Activated CD8-positive, alpha-beta memory T cell treated with anti-CD3 and anti-CD28 coated beads for 36 hours (primary cell): ENCODE measurements at places on chromosomes 11 and 22. TPM values are rescaled to one million over a fixed set of nuclear protein-coding genes. Genes with fewer than 3 reads are reported as not detected.

The ST14 gene
- 0.06 TPM for total RNA-seq

The PHF21B gene
- total RNA-seq: 0.53 TPM

The CCDC34 gene
- total RNA-seq: 25.0 TPM

The CREB3L1 gene
- not detected for total RNA-seq

The SPTBN2 gene
- 0.59 TPM for total RNA-seq

The MS4A4E gene
- total RNA-seq: not detected

The LGALS12 gene
- not detected for total RNA-seq

The ANGPTL5 gene
- not detected for total RNA-seq

The PNPLA3 gene
- total RNA-seq: 0.15 TPM

The TRIM44 gene
- 32.2 TPM for total RNA-seq

The PDGFD gene
- 0.11 TPM for total RNA-seq

The APOBEC3A gene
- total RNA-seq: not detected

The ROM1 gene
- 3.2 TPM for total RNA-seq

The ENTHD1 gene
- total RNA-seq: 0.30 TPM

The PLCB3 gene
- total RNA-seq: 16.9 TPM

The KDM4D gene
- 0.95 TPM for total RNA-seq

The ARFGAP2 gene
- 88.7 TPM for total RNA-seq

The OR10A5 gene
- not detected for total RNA-seq

The OR52A1 gene
- total RNA-seq: not detected

The CELSR1 gene
- total RNA-seq: 0.17 TPM

The KRTAP5-1 gene
- total RNA-seq: not detected

The MN1 gene
- 0.04 TPM for total RNA-seq

The OR52D1 gene
- not detected for total RNA-seq

The LRRC4C gene
- not detected for total RNA-seq

The KRTAP5-6 gene
- total RNA-seq: not detected

The OR52I1 gene
- not detected for total RNA-seq

The GTSE1 gene
- 34.3 TPM for total RNA-seq

The SLC22A12 gene
- not detected for total RNA-seq

The PRRG4 gene
- total RNA-seq: 0.76 TPM

The ADM2 gene
- total RNA-seq: 7.0 TPM

The HTR3A gene
- not detected for total RNA-seq

The GAB4 gene
- total RNA-seq: not detected

The DYNC2H1 gene
- total RNA-seq: 3.2 TPM

The ST3GAL4 gene
- 13.6 TPM for total RNA-seq

The THYN1 gene
- total RNA-seq: 66.4 TPM

The XKR3 gene
- not detected for total RNA-seq

The GPR83 gene
- 0.19 TPM for total RNA-seq
